ENCODE measurements at places on chromosomes 7 and 10.

- DNase-seq = no peak
These were observed 17.3 kb downstream of the TPK1 start for GRCh38 chr7:144818511-144818910.

GRCh38 chr7:134255814-134256213 lies 60.9 kb downstream of the SLC35B4 start:
- DNase-seq = no peak

DNA sequence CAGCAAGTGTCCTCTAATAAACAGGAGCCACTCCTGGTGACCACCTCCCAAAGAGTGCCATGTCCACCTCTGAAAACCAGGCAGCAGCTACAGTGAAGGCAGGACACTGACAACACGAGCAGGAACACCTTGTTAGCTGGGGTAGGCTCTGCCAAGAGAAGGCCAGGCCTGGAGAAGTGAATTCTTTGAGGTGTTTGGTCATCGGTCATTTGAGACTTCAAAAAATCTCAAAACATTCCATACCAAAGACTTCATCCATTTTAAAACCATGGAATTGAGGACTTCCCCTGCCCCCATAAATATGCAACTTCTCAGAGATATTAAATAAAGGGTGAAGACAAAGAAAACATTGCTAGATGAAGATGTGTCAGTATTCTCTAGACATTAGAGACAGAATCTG lies 28.4 kb upstream of the OPALIN start:
- no peak for DNase-seq

GRCh38 chr7:66790196-66790595 lies 49.7 kb downstream of the RABGEF1 start:
- DNase-seq = no peak

- no peak for DNase-seq
These were observed 30.3 kb upstream of the LSM8 start for GRCh38 chr7:118153551-118154177.

DNA sequence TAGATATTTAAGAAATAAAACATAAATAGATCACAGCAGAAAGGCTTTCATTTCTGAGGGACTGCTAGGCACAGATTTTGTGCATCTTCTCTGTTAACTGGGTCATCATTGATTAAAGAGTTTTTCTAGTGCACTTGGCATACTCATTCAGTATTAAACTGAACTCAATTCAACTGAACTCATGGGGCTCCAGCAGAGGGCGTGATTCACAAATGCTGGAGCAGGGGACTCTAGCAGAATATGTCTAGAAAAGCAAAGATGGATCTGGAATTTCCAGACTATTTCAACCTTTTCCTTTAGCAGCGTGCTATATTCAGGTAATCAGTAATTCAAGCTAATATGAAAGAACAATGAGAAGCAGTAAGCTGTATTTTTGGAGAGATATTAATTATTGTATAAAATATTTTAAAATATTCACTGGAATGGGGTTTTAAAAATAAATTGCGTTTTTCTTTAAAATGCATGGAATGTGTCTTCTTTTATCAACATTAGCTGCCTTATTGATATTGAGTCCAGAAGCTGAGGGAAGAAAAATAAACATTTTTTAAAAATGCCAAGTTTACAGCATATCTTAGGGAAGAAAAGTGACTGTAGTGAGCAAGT lies 296.8 kb upstream of the CACNA2D1 start:
- no peak for DNase-seq

DNA sequence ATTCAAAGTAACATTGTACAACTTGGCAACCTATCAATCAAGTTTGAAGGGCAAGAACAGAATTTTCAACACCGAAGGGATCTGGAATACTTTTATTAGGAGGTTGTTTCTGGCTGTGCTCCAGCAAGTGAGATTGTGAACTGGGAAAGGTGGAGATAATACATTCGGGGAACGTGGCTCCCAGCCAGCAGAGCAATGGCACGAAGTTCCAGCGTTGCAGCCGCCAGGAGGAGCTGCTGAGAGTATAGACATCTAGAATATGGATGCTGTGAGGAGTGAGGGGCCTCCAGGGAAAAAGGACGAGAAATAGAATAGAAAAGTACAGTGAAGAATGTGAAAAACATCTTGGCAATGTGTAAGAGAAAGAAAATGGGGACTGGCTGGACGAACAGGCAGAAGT lies 69.5 kb downstream of the TCERG1L start:
- DNase-seq = no peak

DNA sequence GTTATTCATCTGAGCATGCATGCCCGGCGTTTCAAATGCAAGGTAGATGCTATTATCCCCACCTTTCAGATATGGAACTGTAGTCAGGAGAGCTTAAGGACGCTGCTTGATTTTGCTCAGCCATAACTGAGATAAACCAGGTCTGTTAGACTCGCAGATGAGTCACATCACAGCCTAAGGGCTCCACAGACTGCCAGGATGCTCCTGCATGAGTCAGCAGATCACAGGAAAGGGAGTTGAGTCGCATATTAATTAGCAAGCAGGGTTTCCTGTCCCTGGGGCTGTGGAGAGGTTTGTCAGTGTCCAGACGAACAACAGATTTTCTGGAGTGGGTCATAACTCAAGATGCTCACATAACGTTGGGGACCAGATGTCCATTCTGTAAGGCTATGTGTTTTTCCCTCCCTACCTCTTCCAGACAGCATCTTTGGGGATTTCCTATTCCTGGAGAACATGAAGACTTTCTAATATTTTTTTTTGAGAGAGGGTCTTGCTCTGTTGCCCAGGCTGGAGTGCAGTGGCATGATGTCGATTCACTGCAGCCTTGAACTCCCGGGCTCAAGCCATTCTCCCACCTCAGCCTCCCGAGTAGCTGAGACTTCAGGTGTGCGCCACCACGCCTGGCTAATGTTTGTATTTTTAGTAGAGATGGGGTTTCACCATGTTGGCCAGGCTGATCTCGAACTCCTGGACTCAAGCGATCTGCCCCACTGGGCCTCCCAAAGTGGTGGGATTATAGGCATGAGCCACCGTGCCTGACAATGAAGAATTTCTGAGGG lies 36.7 kb downstream of the PFKFB3 start:
- no peak for DNase-seq

- DNase-seq = no peak
These were observed 486.3 kb downstream of the POM121L12 start for GRCh38 chr7:53521638-53522184.

- no peak for DNase-seq
These were observed 29.7 kb downstream of the TMEM270 start for GRCh38 chr7:73890555-73891147.

GRCh38 chr7:93992421-93993110 lies 11.6 kb downstream of the BET1 start:
- DNase-seq = no peak

GRCh38 chr7:130063036-130063435 lies 7.3 kb upstream of the KLHDC10 start:
- DNase-seq = peak; percentile 44

DNA sequence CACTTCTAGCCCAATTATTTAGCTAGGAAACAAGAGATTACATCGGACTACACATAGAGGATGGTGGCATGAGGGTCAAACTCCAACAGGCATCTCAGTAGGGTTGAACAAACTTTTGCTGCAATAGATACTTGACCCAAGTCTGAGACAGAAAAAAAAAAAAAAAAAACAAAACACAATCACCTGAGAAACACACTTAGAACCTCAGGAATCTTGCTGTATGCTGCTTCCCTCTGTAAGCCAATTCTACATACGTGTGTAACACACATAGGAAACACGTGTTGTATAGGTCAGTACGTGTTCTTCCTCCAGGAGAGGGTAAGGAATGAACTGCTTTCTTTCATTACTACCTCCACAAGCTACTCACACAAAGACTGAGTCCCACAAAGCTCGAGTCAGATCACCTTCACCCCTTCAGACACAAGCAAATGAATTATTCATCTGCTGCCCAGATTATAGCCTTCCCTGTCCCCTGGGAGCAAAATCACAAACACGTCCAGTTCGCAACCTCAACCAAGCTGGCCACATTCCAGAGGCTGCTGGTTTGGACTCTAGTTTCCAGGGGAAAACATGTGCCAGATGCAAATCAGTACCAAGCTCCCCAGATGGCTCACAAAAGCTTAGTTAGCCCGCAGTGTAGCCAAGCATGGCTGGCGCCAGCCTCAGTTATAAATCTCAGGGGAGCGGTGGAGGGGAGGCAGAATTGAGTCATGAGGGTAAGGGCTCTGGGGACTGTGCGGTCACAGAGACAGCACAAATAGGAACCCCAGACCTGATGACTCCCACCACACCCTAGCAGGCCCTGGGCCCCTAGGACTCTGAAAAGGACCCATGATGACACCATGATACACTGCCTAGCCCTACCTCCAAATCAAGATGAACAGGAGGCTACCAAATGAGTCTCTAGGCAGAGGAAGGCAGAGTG lies 15.1 kb downstream of the PSAP start:
- peak; percentile 72 for DNase-seq

GRCh38 chr10:1074052-1074747 lies 18.0 kb downstream of the WDR37 start:
- no peak for DNase-seq

- no peak for DNase-seq
These were observed 13.1 kb downstream of the AVPI1 start for GRCh38 chr10:97673736-97674525.

- DNase-seq = no peak
These were observed 179.8 kb upstream of the PFKP start for GRCh38 chr10:2887391-2888070.

DNA sequence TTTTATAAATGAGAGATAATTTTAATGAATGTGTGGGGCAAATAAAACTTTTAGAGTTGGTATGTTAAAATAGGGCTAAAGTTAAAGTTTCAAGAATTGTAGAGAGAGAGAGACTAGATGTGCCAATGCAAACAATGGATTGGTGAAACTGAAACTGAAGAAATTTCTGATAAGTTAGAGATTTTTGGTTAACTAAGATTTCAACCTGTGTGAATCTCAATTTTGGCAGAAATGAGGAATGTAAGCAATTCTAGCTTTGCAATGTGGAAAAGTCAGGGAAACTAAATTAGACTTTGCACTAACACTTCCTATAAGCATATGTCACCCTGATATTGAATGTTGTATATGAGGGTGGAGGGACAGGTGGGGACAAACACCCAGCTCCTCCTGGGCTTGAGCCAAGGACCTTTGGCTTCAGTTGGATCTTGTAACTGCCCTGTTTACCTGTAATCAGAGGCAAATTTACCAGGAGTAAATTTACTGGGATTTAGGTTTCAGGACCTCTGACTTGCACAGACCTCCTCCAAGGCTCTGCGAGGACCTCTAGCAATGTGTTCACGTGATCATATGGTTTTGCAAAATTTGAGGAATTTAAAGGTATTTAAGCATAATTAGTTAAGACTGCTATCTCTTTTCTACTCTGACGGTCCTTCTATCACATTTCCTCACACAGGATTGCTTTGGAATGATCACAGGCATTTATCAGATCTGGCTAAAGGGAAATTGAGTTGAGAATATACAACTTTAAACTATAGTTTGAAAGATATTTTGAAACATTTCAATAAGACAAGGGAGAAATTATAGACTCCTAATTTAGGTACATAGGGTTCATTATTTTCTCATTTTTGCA lies 33.1 kb upstream of the RPA3 start:
- no peak for DNase-seq

- DNase-seq = no peak
These were observed 55.5 kb downstream of the PIP4K2A start for GRCh38 chr10:22658745-22659410.

DNA sequence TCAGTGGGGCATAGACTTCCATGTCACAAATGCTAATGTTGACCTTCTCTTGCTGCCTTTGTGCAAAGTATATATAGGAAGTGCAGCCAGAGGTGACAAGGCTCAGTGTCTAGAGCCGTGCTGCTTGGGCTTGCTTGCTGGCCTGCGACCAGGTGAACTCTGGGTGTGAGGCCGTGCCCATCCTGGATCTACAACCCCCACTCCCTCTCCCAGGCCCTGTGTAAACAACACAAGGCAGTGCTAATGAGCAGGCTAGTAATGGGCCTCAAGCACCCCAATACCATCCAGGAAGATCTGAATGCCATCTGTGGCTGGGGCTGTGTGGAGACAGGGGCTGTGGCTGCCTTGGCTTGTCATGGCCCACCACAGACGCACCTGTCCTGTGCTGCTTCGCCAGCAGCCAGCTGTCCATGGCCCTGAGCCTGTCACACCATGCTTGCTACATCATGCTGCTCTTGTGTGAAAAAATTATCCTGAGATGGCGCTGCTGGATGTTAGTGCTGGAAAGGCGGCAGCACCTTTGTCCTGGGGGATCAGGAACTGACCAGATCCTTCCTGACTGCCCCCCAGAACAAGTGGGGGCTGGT lies 107.6 kb upstream of the ZNF92 start:
- DNase-seq = no peak

DNA sequence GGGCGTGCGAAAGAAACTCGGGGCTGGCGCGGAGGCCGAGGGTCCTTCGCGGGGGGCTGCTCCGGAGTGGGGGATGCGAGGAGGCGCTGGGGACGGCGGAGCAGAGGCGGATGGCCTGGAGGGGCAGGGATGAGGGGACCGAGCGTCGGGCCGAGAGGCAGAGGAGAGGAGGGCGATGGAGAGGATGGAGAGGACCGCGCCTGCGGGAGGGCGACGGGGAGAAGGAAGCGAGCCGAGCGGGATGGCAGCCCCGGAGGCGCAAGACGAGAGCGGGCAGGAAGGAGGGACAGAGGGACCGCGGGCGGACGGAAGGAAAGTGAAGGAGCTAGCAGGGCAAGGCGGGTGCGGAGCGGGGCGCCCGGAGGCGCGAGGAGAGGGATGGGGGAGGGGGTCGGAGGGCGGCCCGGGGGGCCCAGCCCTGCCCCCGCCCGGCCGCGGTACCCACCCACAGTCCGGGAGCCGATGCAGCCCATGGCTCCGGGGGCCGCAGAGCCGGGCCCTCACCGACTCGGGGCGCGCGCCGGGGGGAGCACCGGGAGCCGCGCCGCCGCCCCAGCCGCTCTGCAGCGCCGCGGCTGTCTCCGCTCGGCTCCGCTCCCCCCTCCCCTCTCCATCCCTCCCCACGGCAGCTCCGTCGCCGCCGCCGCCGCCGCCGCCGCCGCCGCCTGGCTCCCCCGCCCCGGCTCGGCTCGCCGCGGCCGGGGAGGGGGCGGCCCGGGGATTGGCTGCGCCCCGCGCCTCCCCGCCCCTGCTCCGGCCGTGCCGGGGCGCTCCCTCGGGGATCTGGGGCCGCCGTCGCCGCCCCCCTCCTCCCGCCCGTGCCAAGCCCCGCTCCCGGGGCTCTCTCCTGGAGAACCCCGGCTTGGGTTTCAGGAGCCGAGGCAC lies at the start of gene FAM131B:
FAM131B (minus strand) TSS at position 583 of the 885 bp plus-strand sequence; CDS start at position 473, 110 bp downstream.
- no peak for DNase-seq

- DNase-seq = no peak
These were observed 641.6 kb downstream of the SH2D4B start for GRCh38 chr10:81179324-81179723.

- no peak for DNase-seq
These were observed 68.0 kb downstream of the LANCL2 start for GRCh38 chr7:55432939-55433784.

GRCh38 chr7:38190011-38190410 lies 12.0 kb downstream of the STARD3NL start:
- no peak for DNase-seq

DNA sequence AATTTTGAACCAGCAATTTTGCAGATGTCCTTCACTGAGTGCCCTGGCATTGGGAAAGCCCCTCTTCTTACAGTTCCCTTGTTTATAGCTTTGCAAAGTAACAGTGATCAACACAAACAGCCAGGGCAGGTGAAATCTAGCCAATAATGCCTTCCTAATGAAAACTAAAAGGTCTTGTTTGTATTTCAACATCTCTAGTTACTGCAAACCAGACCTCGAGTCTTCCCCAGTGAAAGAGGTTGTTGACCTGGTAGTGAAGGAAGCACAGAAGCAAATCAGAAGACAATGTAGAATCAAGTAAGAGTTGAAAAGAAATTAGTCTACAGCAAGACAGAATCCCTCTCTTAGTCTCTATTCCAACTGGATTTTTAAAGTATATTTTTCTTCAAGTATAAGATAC lies 231.2 kb downstream of the SNX13 start:
- DNase-seq = no peak
